Neural crest cell (in vitro differentiated cells): ENCODE measurements at places on chromosomes 16 and 17. TPM values are rescaled to one million over a fixed set of nuclear protein-coding genes. Genes with fewer than 3 reads are reported as not detected.

DNA sequence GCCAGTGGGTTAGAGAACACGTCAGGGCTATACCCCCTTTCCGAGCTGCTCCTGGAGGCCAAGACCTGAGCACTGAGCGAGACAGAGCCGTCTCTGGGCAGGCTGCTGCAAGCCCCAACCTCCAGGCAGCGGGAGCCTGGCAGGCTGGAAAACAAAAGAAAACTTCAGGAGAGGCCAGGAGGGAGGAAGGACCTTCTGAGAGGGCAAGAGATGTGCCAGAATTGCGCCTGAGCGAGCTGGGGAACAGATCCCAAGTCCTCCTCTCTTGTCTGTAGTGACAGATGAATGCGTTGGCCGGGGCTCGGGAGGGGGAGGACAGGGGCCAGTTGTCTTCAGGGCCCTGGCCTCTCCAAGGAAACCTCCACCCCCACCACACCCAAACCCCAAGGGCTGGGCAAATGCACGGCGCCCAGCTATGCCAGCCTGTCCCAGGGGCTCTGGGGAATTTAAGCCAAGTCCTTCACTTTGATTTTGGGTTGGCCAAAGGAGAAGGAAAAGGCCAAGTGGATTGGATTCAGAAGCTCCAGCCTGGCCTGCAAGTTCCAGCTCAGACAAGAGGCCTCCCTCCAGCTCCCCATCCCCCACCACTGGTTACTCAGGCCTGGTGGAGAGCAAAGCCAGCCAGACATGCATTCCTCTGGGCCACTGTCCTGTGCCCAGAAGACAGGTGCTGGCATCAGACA, 18.1 kb downstream of the SDK2 start:
- no peak overlapping the region for H3K4me3 ChIP-seq
- peaks cover 10% of the 10 kb centered on the region for H3K36me3 ChIP-seq
- H3K27me3 ChIP-seq, result no peaks in the 10 kb centered on the region
- no peak for DNase-seq

- H3K4me1 ChIP-seq, result peaks cover 7% of the 10 kb centered on the region
- no peak within 1 kb of the TSS for H3K27ac ChIP-seq
- DNase-seq, result no peak
- H3K4me3 ChIP-seq, result peak within 1 kb of the TSS; percentile 15
- H3K27me3 ChIP-seq, result peaks cover 74% of the 10 kb centered on the region
Observed at GRCh38 chr16:66925322-66925840, at the start of gene RRAD. RRAD (minus strand) TSS chr16:66925535; CDS start chr16:66925179, 356 bp downstream.

DNA sequence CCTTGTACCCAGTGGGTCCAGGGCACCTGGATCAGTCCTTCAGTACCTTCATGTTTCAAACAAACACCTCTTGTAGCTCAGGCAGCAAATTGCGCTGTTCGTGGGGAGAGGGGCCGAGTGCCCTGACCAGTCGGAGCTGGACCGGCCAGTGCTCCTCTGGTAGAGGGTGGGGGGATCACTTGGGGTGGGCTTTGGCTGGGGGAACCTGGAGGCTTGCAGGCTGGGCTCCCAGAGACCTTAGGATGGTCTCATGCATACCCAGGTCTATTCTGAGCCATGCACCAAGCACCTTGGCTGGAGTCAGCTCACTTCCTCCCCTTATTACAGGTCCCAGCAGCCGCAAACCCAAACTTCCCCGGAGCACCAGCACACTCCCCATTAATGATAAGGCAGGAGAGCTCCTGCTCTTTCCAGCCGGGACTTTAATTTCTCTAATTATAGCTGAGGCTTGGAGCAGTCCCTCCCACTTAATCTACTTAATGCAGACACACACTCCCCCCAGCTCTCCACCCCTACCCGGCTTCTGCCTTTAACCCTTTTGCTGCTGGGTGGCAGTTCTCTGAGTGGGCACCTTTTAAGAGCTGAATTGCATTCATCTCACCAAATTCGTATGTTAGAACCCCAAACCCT, 26.3 kb upstream of the MGAT5B start:
- peaks cover 30% of the 10 kb centered on the region for H3K4me1 ChIP-seq
- H3K27me3 ChIP-seq, result peaks cover 51% of the 10 kb centered on the region
- H3K36me3 ChIP-seq, result no peaks in the 10 kb centered on the region
- no peak overlapping the region for H3K27ac ChIP-seq
- no peak for DNase-seq
- H3K4me3 ChIP-seq, result no peak overlapping the region

GRCh38 chr16:52545898-52546266, 1.1 kb downstream of the TOX3 start:
- H3K4me3 ChIP-seq, result peak overlapping the region; percentile 96
- no peaks in the 10 kb centered on the region for H3K36me3 ChIP-seq
- no peak for DNase-seq

DNA sequence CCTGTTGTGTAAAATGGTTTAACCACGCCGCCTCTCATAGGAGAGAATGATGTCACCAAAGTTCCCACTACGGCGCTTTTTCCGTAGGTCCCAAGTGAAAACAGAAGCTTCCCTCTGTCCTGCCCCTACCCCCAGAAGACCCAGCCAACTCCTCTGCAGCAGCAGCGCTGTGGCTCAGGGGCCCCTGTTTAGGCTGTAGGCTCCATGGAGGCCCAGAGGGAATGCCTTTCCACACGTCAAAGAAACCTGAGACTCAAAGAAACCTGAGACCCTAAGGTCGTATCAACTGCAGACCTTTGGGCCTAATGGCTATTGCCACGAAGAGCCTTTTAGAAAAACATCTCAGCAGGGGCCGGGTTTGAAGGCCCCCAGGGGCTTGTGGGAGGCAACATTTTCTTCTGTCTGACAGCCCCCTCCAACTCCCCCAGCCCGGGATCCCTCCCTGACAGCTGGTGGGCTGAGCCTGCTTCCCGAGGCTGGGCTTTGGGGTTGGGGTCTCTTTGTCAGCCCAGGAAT, 43.1 kb upstream of the MEAK7 start:
- H3K4me1 ChIP-seq, result peaks cover 66% of the 10 kb centered on the region
- H3K36me3 ChIP-seq, result no peaks in the 10 kb centered on the region
- peak overlapping the region; percentile 86 for H3K27ac ChIP-seq
- H3K4me3 ChIP-seq, result peak overlapping the region; percentile 61
- peak; percentile 36 for DNase-seq
- H3K27me3 ChIP-seq, result no peaks in the 10 kb centered on the region

DNA sequence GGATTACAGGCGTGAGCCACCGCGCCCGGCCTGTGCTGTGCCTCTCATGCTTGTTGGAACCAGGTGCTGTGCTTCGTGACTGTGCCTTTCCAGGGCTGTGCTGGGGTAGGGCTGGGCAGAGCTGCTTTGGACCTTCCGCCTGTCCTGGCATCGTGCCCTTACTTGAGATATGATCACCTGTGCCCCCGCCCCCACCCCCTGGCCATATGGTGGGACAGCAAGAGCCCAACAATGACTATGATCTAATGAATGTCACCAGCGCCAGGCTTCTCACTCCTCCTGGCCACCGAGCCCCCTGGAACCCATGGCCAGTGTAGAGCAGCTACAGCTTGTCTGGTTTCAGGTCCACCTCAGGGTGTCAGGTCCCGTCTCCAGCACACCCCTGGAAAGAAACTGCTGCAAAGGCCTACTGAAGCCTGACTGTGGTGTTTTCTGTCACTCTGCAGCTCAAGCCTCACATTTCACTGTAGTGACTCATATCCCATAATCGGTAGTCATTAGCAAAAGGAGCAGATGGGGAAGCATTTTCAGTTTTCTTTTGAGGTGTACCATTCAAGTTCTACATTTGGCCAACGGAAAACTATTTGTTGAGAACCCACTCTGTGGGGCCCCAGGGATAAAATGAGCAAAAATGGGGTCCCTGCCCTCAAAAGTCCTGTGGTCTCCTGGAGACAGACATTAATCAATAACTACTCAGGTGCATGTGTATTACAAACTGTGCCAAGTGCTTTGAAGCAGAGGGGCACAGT, 22.1 kb downstream of the FCSK start:
- no peak for DNase-seq
- H3K36me3 ChIP-seq, result no peaks in the 10 kb centered on the region
- H3K27me3 ChIP-seq, result no peaks in the 10 kb centered on the region
- H3K4me3 ChIP-seq, result no peak overlapping the region
- H3K27ac ChIP-seq, result peak overlapping the region; percentile 68

DNA sequence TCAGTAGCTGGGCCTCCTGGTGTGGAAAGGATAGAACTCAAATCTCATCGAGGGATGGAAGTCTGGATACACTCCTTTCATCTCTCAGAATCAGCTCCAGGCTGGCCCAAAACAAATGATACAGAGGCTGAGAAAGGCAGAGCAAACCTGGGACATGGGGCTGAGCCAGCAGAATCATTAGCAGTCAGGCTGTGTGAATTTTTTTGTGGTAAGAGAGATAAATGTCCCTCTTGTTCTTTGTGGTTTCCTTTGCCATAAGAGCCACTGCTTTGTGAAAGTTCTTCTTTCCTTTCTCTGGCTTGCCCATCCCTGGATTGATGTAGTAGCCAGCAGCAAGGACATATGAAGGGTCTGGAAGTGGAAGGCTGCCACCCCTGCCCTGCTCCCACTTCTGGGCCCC, 146.2 kb downstream of the CDH13 start:
- H3K36me3 ChIP-seq, result no peaks in the 10 kb centered on the region
- H3K4me1 ChIP-seq, result no peaks in the 10 kb centered on the region
- DNase-seq, result no peak
- H3K27ac ChIP-seq, result no peak overlapping the region

- peaks cover 24% of the 10 kb centered on the region for H3K4me1 ChIP-seq
- peaks cover 11% of the 10 kb centered on the region for H3K36me3 ChIP-seq
- H3K4me3 ChIP-seq, result no peak overlapping the region
Observed at GRCh38 chr16:56513972-56514371, 5.9 kb downstream of the BBS2 start.

GRCh38 chr16:74700116-74700437, 585 bp downstream of the MLKL start:
- DNase-seq, result no peak
- peaks cover 3% of the 10 kb centered on the region for H3K27me3 ChIP-seq
- H3K4me3 ChIP-seq, result no peak overlapping the region
- H3K27ac ChIP-seq, result no peak overlapping the region

DNA sequence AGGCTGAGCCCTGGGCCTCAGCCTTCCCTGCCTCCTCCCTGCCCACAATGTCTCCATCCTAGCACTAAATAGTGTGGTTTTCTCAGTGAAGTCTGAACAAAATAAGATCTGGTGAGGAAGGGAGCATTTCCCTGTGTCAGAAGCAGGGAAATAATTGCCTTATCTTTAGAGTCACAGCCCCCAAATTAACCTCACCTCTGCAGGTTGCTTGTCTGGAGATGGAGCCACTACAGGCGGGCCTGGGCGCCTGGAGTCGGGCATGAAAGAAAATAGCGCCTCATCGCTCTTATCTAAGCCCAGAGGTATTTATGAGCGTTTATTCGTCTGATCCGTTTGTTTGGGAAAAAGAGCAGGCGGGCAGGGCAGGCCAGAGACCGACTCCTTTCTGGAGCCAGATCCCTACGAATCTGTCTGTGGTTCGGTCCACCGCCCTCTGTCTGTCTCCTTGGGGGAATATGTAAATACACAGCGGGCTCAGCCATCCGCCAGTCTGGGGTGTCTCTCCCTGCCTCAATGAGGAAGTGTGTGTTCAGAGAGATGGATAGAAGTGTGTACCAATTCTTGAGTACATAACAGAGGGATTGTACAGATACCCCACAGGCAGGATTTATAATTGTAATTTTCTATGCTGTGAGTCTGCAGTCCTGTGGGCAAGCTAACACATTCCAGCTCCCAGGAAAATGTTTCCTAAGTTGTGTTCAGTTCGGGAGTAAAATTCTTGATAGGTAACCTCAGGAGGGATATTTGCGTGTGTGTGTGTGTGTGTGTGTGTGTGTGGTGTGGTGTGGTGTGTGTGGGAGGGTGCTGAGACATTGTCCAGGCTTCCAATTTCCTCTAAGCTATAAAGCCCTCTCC, 4.3 kb downstream of the HOXB6 start:
- H3K4me1 ChIP-seq, result peaks cover 3% of the 10 kb centered on the region
- H3K27me3 ChIP-seq, result peaks cover 100% of the 10 kb centered on the region
- no peak for DNase-seq
- H3K36me3 ChIP-seq, result peaks cover 8% of the 10 kb centered on the region
- no peak overlapping the region for H3K27ac ChIP-seq

DNA sequence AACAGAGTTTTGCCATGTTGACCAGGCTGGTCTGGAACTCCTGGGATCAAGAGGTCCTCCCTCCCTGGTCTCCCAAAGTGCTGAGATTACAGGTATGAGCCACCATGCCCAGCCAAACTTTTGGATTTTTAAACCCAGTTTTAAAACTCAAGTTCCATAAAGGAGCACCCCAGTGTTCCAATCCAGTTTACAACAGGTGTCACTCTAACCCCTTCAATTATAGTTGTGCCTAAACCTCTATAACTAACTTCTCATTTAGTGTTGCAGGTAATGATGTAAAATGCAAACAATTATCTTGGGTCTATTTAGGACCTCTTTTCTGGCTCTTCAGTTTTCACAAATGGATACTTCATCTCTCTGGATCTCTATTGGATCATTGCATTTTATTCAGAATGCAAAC, 7.8 kb upstream of the ADAP2 start:
- H3K27me3 ChIP-seq, result peaks cover 23% of the 10 kb centered on the region
- no peaks in the 10 kb centered on the region for H3K4me1 ChIP-seq
- no peaks in the 10 kb centered on the region for H3K36me3 ChIP-seq
- no peak for DNase-seq

- H3K4me3 ChIP-seq, result no peak overlapping the region
- H3K4me1 ChIP-seq, result no peaks in the 10 kb centered on the region
- DNase-seq, result no peak
- peaks cover 17% of the 10 kb centered on the region for H3K36me3 ChIP-seq
- H3K27ac ChIP-seq, result no peak overlapping the region
- H3K27me3 ChIP-seq, result no peaks in the 10 kb centered on the region
Observed at GRCh38 chr17:80946449-80946848, 45.2 kb upstream of the CHMP6 start.

DNA sequence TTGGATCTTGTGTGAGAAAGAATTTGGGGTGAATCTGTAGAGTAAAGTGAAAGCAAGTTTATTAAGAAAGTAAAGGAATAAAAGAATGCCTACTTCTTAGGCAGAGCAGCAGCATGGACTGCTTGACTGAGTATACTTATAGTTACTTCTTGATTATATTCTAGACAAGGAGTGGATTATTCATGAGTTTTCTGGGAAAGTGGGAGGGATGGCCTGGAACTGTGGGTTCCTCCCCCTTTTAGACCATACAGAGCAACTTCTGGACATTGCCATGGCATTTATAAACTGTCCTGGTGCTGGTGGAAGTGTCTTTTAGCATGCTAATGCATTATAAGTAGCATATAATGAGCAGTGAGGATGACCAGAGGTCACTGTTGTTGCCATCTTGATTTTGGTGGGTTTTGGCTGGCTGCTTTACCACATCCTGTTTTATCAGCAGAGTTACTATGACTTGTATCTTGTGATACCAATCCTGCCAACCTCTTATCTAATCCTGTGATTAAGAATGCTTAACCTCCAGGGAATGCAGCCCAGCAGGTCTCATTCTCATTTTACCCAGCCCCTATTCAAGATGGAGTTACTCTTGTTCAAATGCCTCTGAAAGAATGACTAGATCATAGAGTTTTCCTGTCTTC, 58.7 kb downstream of the HSD17B2 start:
- no peaks in the 10 kb centered on the region for H3K27me3 ChIP-seq
- no peak overlapping the region for H3K4me3 ChIP-seq
- H3K27ac ChIP-seq, result no peak overlapping the region
- H3K4me1 ChIP-seq, result peaks cover 3% of the 10 kb centered on the region

The LGALS9B gene
- total RNA-seq, result not detected in 2 replicates

The KRTAP4-6 gene
- total RNA-seq, result not detected in 2 replicates

The GPR179 gene
- 0.07 and 0.20 TPM in 2 replicates for total RNA-seq

The MYH2 gene
- 0.05 and 0.37 TPM in 2 replicates for total RNA-seq
